ENCODE measurements at places on chromosomes 13 and 19.
A peak's percentile ranks its signal among the peaks of the same experiment; 100 is the strongest.

DNA sequence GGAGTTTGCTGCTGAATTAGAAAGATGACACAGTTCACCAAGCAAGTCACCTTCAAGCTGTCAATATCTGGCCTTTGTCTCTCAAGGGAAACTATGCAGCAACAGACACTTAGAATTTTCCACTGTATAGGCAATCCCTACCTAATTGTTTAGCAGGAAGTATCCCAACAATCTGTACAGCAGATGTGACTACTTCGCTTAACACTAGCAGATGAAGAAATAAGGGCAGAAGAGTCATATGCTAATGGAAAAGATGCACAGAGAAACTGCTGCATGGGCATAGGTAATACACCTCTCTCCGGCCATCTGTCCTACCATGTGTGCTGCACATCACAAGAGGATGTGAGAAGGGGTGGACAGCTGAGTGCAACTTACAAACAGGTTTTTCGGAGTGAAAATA, 851.2 kb downstream of the PCDH9 start:
- no peak for DNase-seq

GRCh38 chr13:79684371-79684770, 203.4 kb downstream of the NDFIP2 start:
- DNase-seq, result no peak

DNA sequence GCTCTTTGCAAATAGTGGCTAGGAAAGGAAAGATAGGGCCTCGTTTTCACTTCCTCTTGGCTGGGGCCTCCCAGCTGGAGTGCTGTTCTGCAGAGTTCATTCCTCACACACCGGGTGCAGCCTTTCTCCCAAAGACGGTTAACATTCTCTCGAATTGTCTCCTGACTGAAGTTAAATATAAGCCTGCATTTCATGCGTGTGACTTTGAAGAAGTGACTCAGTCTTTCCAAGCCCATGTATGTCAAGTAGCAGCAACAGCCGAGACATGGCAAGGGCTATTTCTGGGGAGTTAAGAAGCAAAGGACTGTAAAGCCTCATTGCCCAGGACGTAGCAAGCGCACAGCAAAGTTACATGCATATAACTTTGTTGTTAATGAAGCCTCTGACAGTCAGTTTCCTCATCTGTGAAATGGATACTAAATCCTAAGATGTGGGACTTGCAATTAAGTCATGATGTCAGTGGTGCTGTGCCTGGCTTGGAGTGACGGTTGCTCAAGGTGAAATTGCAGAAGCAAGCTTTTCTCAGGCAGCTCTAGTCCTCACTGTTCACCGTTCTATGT, 502.4 kb downstream of the MYO16 start:
- peak; percentile 93 for DNase-seq

DNA sequence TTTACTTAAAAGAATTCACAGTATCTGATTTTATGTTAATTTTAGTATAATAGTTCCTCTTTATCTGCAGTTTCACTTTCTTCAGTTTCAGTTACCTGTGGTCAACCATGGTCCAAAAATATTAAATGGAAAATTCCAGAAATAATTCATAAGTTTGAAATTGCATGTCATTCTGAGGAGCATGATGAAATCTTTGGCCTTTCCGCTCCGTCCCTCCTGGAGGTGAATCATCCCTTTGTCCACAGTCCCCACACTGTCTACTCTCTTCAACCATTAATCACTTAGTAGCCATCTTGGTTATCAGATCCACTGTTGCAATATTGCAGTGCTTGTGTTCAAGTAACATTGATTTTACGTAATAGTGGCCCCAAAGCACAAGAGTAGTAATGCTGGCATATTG, 26.9 kb downstream of the SLITRK6 start:
- no peak for DNase-seq

- DNase-seq, result no peak
These were observed 89.3 kb downstream of the UBL3 start for GRCh38 chr13:29761160-29761559.

DNA sequence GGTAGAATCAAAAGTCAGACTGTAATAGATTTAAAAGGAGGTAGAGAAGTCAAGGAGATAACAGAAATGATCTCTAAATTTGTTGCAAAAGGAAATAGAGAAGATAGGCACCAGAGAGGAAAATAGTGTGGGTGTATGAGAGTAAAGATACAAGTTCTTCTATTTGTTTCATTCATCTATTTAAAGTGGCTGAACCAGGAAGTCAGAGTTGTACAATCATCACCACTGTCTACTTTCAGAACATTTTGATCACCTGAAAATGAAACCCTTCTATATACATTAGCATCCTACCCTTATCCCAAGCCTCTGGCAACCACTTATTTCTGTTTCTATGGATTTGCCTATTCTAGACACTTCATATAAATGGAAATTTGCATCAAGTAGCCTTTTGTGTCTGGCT, 36.7 kb downstream of the INTS6 start:
- no peak for DNase-seq

DNA sequence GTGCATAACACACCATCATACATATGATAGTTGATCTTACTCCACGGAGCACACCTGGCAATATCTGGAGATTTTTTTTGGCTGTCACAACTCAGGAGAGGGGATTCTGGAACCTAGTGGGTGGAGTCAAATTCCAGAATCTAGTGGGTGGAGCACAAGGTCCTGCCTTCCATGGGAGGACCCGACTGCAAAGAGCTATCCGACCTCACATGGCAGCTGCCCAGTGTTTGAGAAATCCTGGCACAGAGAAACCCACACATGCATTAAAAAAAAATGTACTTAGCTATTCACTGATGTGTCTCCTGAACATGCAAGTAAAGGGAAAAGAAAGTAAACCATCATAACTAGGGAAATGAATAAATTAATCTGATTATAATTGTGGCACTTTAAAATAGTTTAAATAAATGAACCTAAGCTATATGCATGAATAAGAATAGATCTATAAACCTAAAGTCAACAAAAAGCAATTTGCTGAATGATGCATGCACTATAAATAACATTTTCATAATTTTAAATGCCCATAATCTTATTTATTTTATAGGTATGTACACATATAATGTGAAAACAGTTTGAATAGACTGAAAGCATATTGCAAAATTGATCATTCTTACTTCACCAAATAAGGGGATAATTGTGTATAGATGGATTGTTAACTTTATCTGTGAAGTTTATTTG, 300.3 kb downstream of the MYO16 start:
- no peak for DNase-seq

DNA sequence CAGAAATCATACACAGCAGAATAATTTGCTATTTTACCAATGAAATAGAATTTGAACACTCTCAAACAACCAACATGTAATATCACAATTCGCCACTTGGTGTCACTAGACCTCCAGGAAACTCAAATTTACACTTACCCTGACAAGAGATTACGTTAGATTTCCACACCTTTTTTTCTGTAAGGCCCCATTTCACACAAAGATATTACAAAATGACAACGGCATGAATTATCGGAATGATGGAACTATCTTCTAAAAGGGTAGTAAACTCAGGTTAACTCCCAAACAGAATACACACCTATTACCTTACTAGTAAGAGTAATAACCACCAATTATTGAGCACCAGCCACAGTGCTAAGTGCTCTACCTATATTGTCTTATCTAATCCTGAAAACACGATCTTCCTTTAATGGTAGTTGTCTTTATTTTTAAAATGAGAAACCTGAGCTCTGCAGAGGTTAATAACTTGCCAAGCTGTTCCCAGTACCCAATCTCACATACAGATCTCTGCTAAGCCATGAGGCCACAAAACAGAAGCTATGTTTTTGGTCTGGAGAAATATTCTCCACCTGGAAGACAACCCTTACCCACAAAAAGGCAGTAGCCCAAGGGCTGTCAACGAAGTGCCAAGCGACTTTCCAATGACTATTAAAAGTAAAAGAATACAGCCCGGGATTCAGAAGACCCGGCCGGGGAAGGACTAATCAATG, 152.4 kb downstream of the DCLK1 start:
- peak; percentile 34 for DNase-seq

DNA sequence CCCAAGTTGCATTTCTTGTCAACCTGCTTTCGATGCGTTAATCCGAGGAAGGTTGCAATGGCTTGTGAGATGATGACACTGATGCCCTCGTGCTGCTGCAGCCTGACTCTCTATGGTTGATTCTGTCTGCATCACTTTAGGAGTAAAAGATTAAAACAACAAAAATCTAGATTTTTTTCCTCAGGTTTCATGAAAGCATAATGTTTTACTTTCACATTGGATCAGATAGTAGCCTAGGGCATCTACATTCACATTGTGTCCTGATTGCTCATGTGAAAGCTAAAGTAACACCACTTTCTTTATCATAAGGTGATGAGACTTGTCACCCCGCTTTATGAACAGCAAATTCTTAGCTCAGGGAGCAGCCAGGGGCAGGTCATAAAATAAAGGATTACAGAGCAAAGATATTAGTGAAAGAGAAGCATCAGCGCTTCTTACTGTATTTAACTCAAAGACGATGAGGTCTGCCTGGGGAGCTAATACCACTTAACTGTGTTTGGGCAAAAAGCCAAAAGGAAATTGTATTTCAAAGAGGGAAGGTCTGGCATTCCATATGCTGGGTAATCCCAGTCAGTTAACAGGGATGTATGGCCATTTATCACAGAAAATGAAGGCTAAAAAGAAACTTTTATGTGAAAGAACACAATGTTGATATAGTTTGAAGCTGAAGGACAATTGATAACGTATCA, 270.5 kb downstream of the GPC6 start:
- no peak for DNase-seq

DNA sequence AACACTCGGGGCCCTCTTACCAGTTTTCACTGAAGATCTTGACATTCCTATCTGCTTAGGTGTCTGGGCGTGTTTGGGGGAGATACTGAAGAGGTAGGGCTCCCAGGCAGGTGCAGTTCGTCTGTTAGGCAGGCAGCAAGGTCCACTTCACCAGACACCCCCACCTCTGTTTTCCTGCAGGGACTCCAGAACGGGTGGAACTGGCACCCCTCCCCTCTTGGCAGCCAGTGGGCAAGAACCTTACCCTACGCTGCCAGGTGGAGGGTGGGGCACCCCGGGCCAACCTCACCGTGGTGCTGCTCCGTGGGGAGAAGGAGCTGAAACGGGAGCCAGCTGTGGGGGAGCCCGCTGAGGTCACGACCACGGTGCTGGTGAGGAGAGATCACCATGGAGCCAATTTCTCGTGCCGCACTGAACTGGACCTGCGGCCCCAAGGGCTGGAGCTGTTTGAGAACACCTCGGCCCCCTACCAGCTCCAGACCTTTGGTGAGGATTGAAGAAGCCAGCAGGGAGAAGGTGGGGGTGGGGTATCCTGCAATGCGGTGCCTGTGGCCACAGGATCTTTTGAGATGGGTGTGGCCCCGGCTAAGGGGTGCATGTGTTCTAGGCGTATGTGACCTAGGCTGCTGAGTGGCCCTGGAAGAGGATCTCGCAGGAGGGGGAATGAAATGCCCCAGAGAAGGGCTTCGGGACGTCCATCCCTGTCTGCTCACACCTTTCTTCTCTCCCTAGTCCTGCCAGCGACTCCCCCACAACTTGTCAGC, 3.3 kb upstream of the ICAM4 start:
- no peak for DNase-seq

DNA sequence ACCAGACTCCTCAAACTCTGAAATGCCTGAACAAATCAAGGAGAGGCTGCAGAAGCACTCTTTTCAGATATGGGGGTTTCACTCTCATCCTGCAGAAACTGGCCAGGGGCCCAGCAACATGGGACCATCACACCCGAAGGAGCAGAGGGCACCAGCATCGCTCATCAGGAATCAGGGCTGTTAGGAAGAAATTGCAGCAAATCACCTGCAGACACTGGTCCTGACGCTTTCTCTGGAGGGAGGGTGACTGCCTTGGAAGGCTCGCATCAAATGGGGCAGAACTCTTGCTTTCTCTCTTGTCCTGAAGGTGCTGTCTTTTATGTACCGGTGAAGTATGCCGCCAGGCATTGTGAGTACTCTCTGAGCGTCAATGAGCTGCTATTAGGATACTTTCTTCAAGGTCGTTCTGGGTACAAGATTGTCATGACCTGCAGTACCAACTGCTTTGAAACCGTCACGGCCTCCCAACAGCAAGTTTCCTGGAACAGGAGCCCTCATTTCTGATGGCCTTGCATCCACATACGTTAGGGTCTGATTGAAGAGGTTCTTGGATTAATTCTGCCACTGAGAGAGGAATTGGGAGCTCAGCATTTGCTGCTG, 155.7 kb upstream of the SOX1 start:
- no peak for DNase-seq

GRCh38 chr13:65868099-65868498, 1362.0 kb downstream of the PCDH9 start:
- DNase-seq, result no peak

DNA sequence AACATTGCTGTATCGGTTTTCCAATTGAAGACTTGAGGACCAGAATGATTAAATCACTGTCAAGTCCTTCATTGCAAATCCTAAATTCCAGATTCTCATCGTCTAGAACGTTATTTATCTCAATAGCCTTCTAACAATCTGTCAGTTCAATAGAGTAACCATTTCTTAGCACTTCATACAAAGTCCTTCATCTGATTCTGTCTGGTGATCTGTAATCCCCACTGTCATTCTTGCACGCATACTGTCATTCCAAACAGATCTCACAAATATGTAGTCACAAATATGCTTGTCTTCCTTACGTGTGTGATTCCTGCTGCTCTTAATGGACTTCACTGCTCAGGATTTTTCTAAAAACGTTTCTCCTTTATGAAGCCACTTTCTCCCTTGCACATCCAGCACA, 1197.5 kb downstream of the EFNB2 start:
- DNase-seq, result no peak

DNA sequence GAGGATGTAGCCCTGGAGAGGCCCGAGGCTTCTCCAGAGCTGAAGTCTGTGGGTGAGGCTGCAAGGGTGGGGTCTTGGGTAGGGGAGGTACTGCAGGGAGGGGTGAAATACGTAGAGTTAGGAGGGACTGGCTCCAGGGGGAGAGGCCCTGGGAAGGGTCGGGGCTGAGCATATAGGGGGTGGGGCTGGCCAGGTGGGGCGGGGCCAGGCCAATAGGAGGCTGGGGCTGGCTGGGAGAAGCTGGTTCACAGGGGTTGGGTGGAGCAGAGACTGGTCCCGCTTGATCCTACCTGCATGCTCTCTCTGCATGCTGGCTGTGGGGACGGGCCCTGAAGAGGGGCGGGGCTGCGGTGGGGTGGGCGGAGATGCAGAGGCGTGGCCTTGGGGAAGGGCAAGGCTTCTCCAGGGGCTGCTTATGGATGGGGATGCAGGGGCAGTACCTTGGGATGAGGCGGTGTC, 51.9 kb downstream of the CELF5 start:
- no peak for DNase-seq

GRCh38 chr13:32257649-32258048, 57.5 kb downstream of the ZAR1L start:
- DNase-seq, result no peak

DNA sequence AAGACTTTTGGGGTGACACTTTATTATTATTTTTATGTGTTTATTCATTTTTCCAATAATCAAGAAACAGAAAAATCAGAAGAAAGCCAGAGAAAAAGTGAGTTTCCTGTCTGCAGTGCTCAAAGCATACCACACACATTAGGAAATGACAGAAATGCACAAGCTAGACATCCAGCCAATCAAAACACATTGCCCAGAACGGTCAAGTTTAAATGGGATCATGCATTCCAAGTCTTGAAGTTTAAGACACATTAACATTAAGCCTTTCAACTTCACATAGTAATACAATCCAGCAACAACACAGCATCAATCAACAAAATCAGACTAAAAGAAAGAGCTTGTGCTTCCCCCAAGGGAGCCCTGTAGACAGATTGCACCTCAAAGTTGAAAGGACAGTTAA, 28.7 kb upstream of the MEDAG start:
- DNase-seq, result no peak

Data from GDM1 (cell line).